ENCODE measurements at places on chromosomes 7 and 10.
A peak's percentile ranks its signal among the peaks of the same experiment; 100 is the strongest.

DNA sequence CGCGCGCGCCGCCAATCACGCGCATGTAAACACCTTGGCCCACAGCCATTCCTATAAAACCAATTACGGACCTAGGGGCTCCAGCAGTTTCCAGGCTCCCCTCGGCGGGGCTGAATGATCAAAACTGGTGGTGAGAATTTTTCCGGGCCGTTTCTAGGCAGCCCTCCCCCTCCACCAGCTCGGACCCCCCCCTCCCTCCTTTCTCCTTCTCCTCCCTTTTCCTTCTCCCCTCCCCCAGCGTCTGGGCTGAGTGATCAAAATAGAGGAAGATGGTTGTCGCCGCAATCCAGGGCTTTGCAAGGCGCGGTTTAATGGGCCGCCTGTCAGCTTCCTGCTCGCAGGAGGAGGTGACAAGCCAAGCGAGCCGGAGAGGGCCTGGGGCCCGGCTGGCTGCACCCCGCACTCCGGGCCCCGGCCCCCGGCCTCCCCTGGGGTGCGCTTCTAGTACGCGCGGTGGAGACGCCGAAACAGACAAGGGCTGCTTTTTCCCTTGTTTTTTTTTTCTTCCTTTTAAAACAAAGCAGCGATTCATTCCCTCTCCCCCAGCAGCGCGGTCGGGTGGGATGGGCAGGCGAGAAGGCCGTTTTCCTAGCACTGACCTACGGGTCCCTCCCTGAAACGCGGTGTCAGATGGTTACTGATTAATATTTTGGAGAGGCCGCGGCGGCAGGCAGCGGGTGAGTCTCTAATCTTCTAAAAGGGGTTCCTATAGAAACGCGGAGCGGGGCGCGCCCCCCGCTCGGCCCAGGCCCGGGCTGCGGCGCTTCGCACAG is 528 bp upstream of the TNRC18 start:
- DNase-seq: peak; percentile 77

GRCh38 chr7:92613214-92613613 is 23.0 kb upstream of the FAM133B start:
- DNase-seq: no peak

DNA sequence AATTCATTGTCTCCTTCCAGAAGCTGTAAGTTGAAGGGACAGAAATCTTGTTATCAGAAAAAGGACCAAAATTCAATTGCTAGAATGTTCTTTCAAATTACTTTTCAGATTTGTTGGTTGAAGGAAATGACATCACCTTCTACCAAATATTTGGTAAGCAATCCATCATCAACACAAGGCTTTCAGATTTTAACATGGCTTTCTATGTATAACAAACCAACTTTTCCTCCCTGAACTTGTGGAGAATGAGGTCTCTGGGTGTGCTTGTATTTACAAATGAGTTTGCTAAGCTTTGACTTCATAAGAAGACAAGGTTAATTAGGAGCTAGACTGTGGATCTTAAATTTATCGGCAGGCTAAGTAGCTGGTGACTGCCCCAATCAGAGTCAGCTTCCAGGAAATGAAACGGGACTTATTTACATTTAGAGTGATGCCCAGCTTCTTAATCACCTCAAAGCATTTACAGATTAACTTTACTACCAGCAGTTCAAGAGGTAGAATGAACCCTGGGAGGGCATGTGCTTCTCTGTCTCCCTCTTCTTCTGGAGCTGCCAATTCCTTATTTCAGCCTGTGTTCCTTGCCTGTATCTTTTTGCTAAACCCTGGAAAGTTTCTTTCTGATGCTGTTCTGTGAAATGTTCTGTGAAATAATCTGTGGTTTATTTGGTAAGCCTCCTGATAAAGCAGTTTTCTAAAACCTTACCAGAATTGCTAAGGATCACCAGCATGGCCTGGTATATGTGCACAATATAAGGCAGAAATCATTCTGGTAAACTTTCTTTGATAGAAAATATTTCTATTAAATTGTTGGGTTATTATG is 248.8 kb upstream of the FZD8 start:
- DNase-seq: no peak

DNA sequence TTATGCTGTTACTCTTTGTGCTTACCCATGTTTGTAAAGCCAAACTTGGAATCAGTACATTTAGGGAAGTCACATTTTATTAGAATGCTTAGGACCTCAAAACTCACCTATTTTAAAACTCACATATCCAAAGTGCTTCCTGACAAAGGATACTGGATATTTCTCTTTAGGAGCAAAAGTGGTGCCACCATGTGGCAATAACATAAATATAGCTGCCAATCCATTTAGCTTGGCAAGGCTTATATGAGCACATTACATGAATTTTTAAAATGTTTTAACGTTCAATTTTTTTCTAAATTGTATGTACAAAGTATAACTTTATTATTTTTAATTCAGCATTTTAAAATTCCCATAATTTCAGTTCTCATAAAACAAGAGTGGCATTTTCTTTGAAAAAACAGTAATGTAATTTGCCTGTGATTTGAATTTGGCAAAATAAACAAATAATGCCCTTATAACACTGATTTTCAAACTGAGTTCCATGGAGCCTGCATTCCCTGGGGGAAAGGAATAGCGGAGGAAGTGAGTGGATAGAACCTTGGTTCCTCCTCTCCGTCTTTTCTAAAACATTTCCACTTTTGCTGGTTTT is 75.4 kb downstream of the HDAC9 start:
- no peak for DNase-seq

GRCh38 chr7:112189691-112190090 is 16.5 kb downstream of the DOCK4 start:
- no peak for DNase-seq

DNA sequence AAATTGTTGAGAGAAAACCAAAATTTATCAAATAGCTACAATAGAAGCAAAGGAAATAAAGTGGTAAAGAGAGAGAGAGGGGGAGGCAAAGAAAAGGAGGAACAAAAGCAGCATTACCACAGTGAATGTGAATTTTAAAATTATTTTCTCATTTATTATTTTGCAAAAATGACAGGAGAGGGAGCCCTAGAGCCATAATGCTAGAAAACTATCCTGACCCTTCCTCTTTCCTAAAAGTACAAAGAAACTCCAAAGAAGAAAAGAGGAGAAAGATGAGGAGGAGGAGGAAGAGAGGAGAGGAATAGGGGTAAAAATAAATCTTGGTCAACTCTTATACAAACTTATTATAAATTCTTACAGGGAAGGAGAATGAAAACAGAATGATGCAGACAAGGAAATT is 921.5 kb downstream of the NRG3 start:
- DNase-seq: no peak

DNA sequence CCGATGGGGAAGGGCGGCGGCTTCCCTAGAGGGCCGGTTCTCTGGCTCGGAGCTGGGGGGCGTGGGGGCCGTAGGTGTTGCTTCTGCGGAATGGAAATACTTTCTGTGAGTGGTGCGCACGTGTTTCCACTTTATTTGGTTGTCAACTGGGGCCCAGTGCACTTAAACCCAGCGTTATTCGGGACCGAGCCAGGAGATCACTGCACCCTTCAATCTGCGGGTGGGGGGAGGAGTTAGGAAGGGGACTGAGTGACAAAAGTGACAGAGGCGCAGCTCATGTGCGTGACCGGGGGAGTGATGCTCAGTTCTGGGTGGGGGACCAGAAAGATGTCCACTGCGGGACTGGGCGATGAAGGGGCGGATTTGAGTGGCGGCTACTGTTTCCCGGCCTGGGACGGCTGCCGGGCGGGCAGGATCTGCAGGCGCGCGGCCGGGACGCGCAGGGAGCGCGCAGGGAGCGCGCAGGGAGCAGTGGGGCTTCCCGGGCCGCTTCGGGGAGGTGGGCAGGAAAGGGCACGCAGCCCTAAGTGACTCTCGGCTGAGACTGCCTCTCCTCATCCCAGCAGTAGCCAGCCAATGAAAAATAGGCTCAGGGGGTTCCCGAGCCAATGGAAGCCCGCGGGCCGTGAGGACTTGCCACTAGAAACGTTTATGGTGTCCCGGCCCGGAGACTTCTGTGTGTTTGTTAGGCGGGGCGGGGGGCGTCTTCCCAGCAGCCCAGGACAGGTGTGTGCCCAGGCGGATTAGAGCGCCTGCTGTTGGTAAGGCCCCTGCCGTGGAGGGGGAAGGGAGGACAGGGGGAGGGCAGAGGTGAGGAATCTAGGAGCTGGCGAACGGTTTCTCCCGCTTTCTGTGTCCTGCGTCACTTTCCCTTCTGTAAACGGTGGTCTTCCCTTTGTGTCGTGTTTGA is 54.3 kb upstream of the KDM7A start:
- peak; percentile 53 for DNase-seq

All from germinal center (tissue), 1 donor.